Left cardiac atrium (tissue), 4 donors: ENCODE measurements at places on chromosomes 5 and 9.

GRCh38 chr9:5336688-5337087 lies 3.0 kb downstream of the RLN1 start:
- no peak for DNase-seq

- DNase-seq: no peak
These were observed 139.0 kb upstream of the CDH6 start for GRCh38 chr5:31054453-31054852.

DNA sequence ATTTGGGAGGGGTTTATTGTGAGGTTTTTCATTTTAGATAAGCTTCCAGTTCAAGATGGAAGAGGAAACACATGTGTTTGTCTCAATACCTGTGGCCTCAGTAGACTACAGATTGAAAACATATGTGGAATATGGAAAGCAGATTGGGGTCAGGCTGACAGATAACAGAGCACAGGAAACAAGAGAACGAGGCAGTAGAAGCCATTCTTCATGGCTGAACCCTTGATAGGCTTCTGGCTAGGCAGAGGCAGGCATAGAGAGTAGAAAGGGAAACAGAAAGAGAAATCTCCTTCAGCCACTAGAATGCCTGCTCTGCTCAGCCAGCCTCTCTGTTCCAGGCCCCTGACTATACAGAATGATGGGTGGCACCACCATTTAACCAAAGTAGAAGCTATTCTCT lies 152.5 kb downstream of the MUSK start:
- no peak for DNase-seq

GRCh38 chr9:100219347-100219746 lies 120.3 kb downstream of the INVS start:
- DNase-seq: no peak

DNA sequence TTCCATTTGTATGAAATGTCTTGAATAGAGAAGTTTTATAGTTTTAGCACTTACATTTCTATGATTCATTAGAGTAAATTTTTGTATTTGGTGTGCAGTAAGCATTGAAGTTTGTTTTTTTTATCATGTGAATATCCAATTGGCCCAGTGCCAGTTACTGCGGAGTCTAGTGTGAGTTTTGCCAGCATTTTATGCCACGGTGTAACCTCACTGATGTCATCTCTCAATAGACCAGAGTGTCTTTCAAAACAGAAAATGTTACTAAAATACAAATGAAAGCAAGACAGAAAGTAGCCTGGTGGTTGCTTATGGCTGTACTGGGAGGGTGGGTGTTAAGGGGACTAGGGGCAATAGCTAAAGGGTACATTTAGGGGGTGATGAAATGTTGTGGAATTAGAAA lies 62.8 kb downstream of the IPPK start:
- no peak for DNase-seq

DNA sequence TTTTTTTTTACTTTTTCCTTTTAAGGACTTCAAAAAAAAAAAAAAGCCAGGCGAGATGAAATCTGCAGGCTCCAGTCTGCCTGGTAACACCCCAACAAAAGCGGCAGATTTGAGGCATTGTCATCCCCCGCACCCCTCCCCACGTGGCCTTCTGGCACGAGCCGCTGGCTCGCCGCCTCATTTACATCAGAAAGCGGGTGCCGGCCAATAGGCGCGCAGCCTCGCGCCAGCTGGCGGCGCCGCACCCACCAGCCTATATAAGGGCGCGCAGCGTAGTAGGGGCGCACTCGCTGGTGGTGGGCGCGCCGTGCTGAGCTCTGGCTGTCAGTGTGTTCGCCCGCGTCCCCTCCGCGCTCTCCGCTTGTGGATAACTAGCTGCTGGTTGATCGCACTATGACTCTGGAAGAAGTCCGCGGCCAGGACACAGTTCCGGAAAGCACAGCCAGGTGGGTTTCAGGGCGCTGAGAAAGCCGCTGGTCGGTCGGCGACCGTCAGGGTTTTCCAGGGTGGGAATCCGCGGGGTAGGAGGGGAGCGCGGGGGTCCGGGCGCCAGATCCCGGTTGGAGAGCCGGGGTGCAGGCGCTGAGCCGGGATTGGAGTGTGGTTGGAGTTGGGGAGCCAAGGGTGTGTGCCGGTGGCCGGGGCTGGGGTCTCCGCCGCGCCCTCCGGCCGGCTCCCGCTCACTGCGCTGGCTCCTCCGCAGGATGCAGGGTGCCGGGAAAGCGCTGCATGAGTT lies at the start of gene GADD45G:
Gene GADD45G, plus strand, starts transcription at position 284 of the 736 bp plus-strand sequence. Its CDS starts 110 bp downstream, at position 394.
- DNase-seq: peak; percentile 93

- DNase-seq: no peak
These were observed 343.8 kb upstream of the CHD1 start for GRCh38 chr5:99272576-99272975.

- DNase-seq: no peak
These were observed 25.0 kb upstream of the PUM3 start for GRCh38 chr9:2868883-2869282.

- DNase-seq: no peak
These were observed 675.2 kb downstream of the ACTL7B start for GRCh38 chr9:108180541-108180940.

DNA sequence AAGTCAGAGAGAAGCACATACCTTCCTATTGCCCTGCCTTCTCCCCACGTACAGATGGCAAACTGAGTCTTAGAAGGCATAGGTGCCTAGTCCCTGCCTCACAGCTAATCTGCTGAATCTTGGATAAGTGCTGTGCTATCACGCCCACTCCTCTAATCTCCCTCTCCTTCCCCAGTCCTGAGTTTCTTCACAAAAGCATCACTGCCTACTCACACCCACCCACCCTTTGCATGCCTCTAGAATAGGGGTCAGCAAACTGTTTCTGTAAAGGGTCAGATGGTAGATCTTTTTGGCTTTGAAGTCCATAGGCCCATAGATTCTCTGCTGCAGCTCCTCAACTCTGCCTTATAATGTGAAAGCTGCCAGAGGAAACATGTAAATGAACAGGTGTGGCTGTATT lies 23.2 kb upstream of the JADE2 start:
- no peak for DNase-seq

- peak; percentile 49 for DNase-seq
These were observed 134.6 kb upstream of the CPEB4 start for GRCh38 chr5:173753307-173754168.

DNA sequence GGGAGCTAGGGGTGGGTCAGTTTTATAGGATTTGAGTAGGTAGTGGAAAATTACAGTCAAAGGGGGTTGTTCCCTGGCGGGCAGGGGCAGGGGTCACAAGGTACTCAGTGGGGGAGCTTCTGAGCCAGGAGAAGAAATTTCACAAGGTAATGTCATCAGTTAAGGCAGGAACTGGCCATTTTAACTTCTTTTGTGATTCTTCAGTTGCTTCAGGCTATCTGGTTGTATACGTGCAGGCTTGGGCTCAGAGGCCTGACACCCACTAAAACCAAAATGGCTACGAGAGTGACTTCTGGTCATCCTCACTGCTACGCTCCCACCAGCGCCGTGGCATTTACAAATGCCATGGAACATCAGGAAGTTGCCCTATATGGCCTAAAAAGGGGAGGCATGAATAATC lies 20.7 kb upstream of the NXNL2 start:
- no peak for DNase-seq

GRCh38 chr5:125112196-125112595 lies 365.8 kb upstream of the ZNF608 start:
- no peak for DNase-seq

GRCh38 chr5:132098621-132099020 lies 25.0 kb downstream of the CSF2 start:
- DNase-seq: no peak

DNA sequence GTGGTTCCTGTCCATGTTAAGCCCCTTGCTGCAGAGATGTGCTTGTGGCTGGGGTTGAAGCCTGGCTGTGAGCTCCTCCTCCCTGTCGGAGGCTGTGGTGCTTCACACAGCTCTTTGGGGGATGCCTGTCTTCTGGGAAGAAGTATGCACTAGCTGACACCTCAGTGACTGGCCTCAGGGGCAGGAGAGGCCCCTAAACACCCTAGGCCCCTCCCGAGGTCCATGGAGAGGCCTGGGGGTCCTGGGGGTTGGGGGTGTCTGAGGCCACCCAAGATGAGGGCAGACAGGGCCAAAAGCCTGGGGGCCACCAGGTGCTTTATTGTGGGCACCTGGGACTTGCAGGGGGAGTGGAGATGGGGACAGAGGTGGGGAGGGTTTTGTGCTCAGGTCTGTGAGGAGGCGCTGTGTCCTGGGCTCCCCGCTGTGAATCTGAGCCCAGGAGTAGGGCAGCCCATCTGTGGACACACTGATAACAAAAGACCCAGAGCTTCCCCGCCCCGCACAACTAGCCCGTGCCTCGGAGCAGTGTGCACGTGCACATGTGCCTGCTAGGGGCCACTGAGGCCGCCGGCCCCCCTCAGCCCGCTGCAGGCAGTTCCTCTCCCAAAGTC lies 92.0 kb downstream of the PHF2 start:
- peak; percentile 18 for DNase-seq

GRCh38 chr9:78191931-78192330 lies 43.9 kb upstream of the CEP78 start:
- no peak for DNase-seq

DNA sequence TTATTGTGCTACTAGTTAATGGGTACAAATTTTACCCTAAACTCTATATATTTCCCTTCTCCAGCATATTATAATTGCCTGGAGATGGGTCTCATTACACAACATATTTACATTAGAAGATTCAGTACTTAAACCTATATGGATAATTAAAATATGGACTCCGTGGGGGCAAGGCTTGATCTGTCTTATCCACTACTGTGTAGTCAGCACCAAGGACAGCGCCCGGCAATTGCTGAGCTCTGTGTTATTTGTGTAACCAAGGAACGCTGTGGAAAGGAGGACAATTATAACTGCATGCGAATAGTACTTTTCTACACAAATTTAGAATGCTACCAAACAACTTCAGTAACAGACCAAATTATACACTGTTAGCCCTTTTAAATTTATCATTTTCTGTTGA lies 77.7 kb downstream of the DNAH5 start:
- no peak for DNase-seq

DNA sequence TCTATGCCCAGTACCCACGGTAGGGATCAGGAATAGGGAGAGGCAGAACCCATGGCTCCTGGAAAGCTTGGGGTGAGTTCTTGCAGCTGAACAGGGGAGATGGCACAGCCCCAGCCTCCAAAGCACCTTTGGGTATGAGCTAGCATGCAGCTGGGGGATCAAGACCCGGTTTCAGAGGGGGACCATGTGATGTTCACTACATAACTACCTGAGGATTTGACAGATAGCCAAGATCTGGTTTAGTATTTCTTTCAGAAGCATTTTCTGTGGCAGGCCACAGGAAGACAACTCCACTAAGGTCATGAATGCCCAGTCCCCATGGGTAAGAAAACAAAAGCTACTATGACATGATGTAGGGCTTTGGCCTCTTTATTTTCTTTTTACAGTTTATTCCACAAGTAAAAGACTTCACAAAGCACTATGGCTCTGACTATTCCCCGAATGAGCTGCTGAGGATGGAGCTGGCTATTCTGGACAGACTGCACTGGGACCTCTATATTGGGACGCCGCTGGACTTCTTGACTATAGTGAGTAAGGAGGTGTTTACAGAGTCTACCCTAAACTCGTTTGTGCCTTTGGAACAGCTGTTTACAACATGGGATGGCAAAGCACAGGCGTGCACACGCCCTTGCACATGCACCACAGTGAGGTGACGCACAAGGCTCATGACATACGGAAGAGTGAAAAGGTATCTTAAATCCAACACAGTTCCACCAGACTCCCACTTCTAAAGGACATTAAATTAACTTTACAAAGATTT lies 3.4 kb downstream of the CCNI2 start:
- no peak for DNase-seq
